ENCODE measurements at places on chromosomes 12 and 14.
A peak's percentile ranks its signal among the peaks of the same experiment; 100 is the strongest.

DNA sequence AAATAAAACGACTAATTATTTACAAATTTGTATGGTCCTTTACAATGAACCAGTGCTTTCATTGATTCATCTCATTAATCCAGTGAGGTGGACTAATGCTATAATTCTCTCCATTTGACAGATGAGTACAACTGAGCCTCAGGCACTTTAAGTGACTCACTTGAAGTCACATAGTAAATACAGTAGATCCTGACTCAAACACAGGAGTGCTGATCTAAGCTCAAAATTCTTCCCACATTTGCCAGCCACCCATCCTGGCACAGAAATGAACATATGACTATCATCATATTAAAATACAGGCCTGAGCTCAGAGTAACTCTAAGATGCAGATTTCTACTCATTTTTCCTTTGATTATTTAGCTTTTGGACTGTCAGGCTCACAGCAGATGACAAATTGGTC lies 30.6 kb downstream of the SLC16A7 start:
- DNase-seq = no peak

DNA sequence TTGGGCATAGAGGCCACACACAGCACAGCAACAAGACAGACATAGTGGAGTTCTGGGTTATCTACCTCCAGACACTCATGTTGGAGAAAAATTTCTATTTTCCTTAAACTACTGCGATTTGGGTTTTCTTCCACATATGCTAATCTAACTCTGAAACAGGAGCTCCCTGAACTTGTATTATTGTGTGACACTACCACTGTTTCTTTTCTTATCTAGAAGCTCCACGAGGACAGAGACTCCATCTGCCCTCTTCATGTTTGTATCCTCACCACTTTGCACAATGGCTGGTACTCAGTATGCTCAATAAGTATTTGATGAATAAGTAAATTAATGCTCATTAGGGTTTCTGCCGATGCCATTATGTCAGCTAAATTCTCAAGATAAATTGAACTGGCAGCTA lies 218.6 kb downstream of the PAX9 start:
- DNase-seq = no peak

DNA sequence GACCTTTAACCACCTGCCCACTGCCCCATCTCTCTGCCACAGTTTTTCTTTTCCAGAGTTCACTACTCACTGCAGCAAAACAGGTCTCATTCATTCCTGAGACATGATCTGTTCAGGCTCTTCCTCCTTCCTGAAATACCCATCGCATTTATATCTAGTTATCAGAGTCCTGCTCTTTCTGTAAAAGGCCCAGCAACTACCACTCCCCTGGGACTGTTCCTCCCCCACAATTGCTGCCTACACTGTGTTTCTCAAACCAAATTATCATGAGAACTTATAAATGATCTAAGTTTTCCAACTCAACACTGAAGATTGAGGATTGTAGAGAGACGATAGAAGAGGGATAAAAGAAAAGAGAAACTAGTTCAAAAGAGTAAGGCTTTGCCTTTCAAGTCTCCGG lies 40.8 kb upstream of the EPS8 start:
- no peak for DNase-seq

DNA sequence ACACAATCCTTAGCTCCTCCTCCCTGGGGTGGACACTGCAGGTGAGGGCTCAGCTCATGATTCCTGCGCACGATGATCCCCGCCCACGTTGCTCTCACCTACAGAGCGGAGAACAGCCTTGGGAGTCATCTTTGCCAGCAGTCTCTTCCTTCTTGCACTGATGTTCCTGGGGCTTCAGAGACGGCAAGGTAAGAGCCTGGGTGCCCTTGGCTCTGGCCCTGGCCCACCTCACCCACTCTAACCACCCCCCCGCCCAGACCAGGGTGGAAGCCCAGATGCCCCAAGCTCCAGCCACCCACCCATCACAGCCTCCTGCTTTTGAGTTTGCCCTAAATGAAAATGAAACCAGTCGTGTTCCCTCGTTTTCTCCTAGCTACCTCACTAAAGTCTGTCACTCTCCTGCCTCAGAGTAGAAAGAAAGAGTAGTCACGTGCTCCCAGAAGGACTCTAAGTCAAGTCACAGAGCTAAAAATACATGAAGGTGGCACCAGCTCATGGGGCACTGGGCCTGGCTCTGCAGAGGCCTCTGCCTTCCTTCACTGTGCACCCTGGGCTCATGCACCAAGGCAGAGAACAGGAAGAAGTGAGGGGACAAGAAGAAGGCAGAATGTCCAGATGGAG lies 9.0 kb downstream of the TAPBPL start:
- no peak for DNase-seq

DNA sequence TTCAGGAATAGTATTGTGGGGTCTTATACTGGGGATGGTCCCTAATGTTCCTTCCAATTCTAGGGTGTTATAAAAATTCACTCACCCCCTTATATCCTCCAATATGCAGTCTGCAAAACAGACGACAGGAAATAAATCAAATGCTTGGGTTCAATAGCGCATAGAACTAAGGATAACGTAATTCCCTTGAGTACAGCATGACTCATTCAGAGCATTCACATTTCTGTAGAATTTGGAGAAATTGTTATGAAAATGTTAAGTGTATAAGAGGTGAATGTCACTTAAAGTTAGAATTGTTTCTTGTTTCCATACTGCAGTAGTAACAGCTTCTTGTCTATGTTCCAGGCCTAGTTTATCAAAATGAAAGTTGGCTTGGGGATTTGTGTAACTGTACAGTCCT lies 271.4 kb downstream of the RPS29 start:
- no peak for DNase-seq

GRCh38 chr14:30706704-30707103 lies 84.6 kb downstream of the SCFD1 start:
- no peak for DNase-seq

DNA sequence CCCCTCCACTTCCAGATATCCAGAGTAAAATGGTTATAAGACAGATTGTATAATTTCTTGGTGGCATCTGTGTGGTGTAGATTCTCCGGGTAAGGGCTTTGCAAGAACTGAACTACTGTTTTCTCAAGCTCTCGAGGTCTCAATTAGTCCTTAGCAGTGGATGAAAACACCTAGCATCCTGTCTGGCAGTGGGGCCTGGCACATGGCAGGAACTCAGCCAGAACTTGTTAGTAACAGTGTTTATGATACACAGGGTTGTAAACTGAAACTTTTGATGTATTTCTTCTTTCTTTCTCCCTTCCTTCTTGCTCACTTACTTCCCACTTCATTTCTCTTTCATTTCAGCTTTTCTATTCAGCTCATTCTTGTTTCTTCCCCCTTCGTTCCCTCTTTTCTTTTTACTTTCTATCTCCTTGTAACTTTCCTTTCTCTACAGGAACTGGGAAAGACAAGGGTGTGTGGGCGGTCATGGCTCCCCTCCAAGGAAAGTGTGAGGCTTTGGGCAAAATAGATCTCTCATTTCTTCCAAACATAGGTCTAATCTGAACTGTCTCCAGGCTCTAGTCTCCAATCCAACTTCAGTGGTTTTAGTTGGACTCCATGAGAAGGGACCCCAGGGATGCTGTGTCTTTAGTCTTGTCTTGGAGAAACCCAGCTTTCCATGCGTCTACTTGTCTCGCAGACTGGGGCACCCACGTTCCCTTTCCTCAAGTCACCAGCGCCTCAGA lies 159.7 kb downstream of the PAH start:
- no peak for DNase-seq

- DNase-seq = no peak
Measured at GRCh38 chr14:73211251-73212040, 25.9 kb upstream of the PAPLN start.

GRCh38 chr14:100900837-100901390 lies 2.6 kb downstream of the RTL1 start:
- no peak for DNase-seq

DNA sequence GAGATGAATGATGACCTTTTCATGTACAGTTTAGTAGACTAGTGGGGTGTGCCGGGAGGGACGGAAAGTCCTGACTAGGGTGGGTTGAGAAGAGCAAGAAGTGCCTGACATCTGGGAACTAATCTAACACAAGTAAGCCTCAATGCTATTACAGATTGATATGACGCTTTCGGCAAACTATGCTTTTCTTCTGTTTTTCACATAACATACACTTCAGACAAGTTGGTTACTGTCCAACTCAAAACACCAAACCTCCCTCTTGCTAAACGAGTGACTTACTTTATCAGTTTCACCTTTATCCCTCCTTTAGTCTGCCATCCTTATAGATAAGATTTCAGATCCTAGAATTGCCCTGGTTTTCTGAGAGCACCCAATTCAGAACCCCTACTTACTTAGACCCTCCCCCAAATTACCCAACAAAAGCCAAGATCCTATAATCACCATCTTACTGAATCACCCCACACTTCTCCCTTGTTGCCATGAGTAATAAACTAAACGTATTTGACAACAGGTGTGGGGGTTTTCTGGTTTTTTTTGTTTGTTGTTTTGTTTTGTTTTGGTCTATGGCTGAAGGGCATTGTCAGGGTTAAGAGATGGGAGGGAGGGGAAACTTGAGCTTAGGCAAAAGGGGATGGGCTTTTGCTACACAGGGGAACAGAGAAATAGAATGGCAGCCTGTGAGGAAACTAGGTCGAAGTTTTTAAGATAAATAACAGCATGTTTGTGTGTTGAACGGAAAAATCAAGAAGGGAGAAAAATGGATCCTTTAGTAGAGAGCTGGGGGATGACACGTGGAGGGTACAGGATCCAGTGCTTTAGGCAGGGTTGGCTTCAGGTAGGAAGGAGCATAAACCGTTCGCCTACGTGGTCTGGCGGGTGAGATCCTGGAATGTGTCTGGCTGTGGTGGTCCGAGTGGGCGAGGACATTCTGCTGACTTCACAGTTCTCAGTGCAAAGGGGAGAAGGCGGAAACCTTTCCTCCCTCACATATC lies 6.1 kb upstream of the PSMA3 start:
- no peak for DNase-seq

GRCh38 chr12:131561051-131561450 lies 149.8 kb upstream of the SFSWAP start:
- DNase-seq = no peak

DNA sequence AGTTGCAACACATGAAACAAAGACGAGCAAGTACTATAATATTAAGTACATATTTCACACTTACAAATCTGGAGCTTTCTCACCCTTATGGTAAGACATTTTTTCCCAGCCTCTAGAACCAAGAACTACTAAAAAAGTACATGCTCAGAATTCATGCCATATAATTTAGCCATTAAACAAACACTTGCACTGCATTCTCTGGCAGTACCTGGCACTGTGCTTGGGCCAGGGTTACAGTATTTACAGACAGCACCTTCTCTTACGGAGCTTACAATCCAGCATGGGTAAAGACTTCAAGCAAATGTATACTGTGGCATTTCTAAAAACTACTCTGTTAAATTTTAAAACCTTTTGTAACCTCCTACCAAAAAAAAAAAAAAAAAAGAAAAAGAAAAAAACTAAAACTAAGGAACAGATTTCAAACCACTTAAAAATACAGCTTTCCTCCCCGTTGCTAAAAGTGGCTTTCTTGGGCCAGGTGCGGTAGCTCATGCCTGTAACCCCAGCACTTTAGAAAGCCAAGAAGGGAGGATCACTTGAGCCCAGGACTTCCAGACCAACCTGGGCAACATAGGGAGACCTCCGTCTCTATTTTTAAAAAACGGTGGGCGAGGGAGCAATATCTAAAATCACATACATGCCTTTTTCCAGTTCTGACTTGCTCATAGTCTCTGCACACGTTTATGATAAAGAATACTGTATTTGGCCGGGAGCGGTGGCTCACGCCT lies 956 bp downstream of the GNPTAB start:
- DNase-seq = no peak

GRCh38 chr12:110367181-110367864 lies 36.2 kb downstream of the ANAPC7 start:
- peak; percentile 45 for DNase-seq

GRCh38 chr14:84409435-84409834 lies 1120.5 kb upstream of the FLRT2 start:
- DNase-seq = no peak

DNA sequence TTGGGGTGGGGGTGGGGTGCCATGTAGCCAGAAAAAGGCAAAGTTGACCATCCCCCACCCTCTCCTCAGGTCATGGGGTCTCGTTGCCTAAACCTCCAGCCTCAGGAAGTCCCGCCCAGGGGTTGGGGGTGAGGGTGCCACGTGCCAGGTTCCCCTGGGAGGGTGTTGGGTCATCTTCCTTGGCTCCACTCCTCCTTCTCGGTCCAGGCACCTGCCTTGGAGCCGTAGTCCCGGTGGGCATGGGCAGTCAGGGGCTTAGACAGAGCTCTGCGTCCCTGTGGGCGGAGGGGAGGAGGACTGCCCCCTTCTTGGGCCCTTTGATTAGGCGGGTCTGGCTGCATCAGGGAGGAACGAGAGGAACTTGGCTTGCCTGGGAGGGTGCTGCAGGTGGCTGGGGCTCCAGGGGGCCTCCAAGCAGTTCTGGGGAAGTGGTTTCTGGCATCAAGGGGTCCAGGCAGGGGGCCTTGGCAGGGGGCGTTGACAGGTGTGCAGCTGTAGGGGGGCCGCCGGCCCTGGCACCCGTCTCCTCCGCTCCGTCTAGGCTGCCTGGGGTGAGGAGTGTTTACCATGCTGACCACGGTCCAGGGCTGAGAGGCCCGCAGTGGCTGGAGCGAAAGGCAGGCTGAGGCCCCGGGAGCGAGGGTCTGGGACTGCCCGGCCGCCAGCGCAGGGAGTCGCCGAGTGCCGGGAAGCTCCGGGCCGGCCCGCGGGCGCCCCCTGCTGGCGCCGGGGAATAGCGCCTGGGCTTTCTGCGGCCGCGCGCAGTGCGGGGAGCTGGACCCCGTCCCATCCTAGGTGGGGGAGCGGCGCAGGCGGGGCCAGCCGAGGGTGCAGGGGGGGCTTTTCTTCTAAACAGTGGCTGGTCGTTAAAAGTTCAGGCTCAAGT lies 7.9 kb downstream of the SETD1B start:
- DNase-seq = peak; percentile 64

DNA sequence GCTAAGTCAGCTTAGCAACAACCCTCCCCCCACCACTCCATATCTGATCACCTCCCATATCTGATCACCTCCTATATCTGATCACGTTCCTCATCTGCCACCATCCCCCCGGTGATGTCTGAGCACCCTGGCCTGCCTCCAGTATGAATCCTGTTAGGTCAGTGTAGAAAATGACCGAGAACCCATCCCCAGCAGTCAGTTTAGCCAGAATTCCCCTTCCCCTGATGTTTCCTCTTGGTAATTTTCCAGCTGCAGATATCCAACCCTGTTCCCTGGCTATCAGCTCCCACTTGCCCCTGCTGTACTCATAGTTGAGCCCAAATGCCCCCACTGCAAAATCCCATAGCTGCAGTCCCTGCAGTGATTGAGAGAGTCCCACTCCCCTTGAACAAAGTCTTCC lies 12.5 kb downstream of the SELPLG start:
- no peak for DNase-seq

GRCh38 chr12:59316938-59317337 lies 278.9 kb upstream of the SLC16A7 start:
- DNase-seq = no peak

- no peak for DNase-seq
Measured at GRCh38 chr14:34275078-34275477, 187.0 kb downstream of the SPTSSA start.
